ENCODE measurements at places on chromosomes 4 and X.

DNA sequence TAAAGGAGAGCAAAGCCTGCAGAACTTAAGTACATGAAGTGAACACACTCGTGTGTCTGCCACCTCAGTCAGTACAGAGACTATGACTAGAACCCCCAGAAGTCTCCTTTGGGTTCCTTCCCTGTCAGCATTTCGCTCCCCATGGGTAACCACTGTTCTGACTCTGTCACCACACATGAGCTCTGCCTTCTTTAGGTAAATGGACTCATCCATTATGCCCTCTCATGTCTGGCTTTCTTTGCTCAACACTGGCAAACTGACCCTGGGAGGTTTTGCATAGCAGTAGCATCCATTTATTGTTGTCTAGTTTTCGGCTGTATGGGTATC lies 38.5 kb downstream of the TBC1D14 start:
- DNase-seq: no peak

GRCh38 chr4:176906709-176907108 lies 114.0 kb upstream of the VEGFC start:
- DNase-seq: no peak

GRCh38 chr4:93495346-93495745 lies 333.2 kb upstream of the ATOH1 start:
- no peak for DNase-seq

GRCh38 chr4:95077864-95078263 lies 320.1 kb downstream of the BMPR1B start:
- DNase-seq: no peak

- no peak for DNase-seq
These were observed 534.4 kb upstream of the PCDH10 start for GRCh38 chr4:132614682-132615081.
